ENCODE measurements at places on chromosomes 2 and 18. TPM values are rescaled to one million over a fixed set of nuclear protein-coding genes. Genes with fewer than 3 reads are reported as not detected.

Gene DOK6
- 4.4 TPM for total RNA-seq

GRCh38 chr2:20530520-20530919 is 83.6 kb downstream of the RHOB start:
- H3K4me1 ChIP-seq: peaks cover 52% of the 10 kb centered on the region
- H3K27me3 ChIP-seq: no peaks in the 10 kb centered on the region
- no peak overlapping the region for H3K27ac ChIP-seq
- no peak for DNase-seq
- no peaks in the 10 kb centered on the region for H3K36me3 ChIP-seq
- no peak overlapping the region for H3K4me3 ChIP-seq

DNA sequence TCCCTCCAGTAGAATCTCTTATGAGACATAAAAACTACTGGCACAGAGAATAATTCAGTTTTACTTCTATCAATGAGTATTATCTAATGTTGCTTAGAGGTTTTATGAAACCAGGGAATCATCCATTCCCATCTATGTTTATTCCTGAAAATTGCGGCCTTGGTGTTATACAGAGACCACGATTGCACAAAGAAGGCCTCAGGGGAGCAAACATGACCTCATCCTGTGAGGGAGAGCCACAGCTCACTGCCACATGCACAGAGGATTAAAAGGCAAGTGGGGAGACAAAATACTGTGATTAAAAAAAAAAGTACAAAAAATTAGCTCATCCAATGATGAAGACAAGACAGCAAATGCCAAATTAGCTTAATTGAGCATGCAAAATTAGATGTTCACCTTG is 111.8 kb upstream of the SLC35G4 start:
- H3K4me1 ChIP-seq: peaks cover 4% of the 10 kb centered on the region
- no peaks in the 10 kb centered on the region for H3K36me3 ChIP-seq
- no peaks in the 10 kb centered on the region for H3K27me3 ChIP-seq
- DNase-seq: no peak
- H3K27ac ChIP-seq: no peak overlapping the region
- H3K4me3 ChIP-seq: no peak overlapping the region

GRCh38 chr18:50194631-50195532 is at the start of gene MYO5B:
MYO5B (minus strand) TSS chr18:50195147; CDS start chr18:50194793, 354 bp downstream.
- no peak for DNase-seq
- peaks cover 4% of the 10 kb centered on the region for H3K27me3 ChIP-seq
- H3K4me3 ChIP-seq: peak within 1 kb of the TSS; percentile 63
- no peaks in the 10 kb centered on the region for H3K36me3 ChIP-seq
- no peak within 1 kb of the TSS for H3K27ac ChIP-seq
- H3K4me1 ChIP-seq: no peaks in the 10 kb centered on the region

- H3K27me3 ChIP-seq: peaks cover 97% of the 10 kb centered on the region
- peak; percentile 26 for DNase-seq
- no peak overlapping the region for H3K27ac ChIP-seq
- H3K4me3 ChIP-seq: peak overlapping the region; percentile 50
- peaks cover 26% of the 10 kb centered on the region for H3K4me1 ChIP-seq
- no peaks in the 10 kb centered on the region for H3K36me3 ChIP-seq
These were observed 368 bp downstream of the TMEFF2 start for GRCh38 chr2:192194265-192194865.

DNA sequence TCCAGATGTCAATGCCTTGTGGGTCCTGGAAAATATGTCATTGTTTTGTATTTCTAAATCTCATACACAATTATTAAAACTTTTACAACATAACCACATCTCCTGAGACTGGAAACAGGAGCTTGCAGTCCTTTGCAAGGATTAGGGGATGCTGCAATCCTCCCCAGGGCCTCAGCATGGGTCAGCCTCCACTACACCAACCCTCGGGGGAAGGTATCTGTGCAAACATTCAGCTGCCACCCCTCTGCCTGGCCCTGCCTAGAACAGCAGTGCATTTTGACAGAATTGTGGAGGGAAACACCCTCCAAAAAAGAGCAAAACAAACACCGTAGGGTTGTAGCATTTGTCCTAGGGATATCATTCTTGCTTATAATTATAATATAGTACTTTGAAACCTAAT is 4.2 kb upstream of the UPP2 start:
- H3K4me1 ChIP-seq: no peaks in the 10 kb centered on the region
- no peaks in the 10 kb centered on the region for H3K36me3 ChIP-seq
- no peak overlapping the region for H3K27ac ChIP-seq
- H3K4me3 ChIP-seq: no peak overlapping the region
- no peak for DNase-seq
- no peaks in the 10 kb centered on the region for H3K27me3 ChIP-seq
